Progenitor cell of endocrine pancreas (in vitro differentiated cells): ENCODE measurements at places on chromosomes 12 and 14.

GRCh38 chr14:81535396-81536164 lies 1.9 kb upstream of the SEL1L start:
- DNase-seq, result no peak

DNA sequence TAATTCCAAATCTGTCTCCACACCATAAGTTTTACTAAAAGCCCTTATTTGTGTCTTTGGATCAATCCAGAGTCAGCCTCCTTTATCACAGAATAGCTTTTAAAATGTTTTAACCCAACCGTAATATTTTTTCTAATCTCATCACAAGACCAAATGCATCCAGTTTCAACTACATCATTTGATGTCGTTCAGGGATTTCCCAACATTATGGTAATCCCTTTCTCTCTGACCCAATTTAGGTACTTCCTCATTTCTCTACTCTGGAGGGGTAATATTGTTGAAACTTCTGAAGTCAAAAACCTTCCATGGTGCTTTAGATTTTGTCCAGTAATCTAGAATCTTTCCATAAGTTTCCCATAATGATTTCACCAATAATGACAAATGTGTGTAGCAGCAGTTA lies 596.8 kb downstream of the SOX5 start:
- no peak for DNase-seq

- DNase-seq, result no peak
Observed at GRCh38 chr14:68376067-68376779, 416.6 kb downstream of the ZFP36L1 start.

DNA sequence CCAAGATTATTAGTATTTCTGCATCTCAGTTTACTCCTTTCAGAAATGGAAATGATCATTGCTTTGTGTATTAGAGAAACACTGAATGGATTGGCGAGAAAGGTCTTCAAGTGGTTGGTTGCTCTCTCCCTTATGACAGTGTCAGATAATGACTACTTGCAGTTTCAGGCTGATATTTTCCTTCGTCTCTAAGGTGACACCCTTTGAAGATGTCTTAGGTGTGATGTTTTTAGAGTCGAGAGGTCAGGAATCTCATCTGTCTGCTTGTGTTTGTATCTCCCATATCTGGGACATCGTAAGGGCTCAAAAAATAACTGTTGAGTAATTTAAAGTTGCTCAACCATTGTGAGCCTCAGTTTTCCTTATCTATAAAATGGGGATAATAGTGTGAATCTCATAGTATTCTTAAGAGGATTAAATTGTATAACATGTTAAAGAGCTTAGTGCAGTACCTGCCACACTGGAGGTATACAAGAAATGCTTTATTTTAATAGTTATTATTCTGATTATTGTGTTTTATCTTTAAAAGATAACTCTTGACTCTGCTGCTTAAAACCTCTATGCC lies 40.1 kb downstream of the NPAS3 start:
- no peak for DNase-seq

DNA sequence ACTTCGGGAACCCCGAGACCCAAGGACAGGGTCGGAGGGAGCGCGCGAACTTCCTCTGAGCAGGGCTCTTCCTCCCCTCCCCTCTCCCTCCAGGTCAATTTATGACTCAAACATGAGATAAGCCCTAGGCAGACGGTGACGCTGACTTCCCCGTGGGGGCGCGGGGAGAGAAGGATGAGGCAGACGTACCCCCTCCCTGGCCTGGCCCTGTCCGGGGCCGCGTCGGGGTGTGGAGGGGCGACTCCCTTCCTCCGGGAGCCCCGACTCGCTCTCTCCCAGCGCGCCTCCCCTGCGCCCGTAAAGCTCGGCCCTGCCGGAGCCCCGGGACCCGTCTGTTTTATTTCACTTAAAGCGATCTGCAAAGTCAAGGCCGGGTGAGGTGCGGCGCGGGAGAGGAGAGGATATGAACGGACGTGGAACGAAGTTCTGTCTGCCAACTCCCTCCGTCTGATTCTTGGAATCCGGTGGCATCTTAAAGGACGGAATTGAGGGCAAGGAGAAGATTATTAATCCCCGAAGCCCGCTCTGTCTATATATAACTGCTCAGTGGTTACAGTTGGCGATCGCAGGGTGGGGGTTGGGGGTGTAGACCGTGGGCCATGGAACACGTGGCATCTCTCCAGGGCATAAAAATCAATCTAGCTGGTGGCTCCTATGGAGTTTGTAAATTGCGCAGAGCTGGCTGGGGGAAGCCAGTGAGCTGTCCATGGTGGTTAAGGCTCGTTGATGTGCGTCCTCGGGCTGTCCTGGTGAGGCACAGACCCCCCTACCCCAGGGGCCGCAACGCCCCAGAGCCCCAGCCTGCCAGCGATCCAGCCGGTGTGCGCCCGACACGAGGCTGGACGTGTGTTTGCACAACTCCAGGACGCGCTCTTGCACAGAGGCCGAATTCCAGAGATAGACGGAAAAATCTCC lies 2.9 kb upstream of the PTHLH start:
- peak; percentile 65 for DNase-seq

GRCh38 chr12:31853520-31853919 lies 105.7 kb upstream of the RESF1 start:
- no peak for DNase-seq

GRCh38 chr12:103712216-103712615 lies 125.1 kb downstream of the STAB2 start:
- DNase-seq, result no peak

GRCh38 chr12:91406920-91407341 lies 224.3 kb upstream of the DCN start:
- no peak for DNase-seq

DNA sequence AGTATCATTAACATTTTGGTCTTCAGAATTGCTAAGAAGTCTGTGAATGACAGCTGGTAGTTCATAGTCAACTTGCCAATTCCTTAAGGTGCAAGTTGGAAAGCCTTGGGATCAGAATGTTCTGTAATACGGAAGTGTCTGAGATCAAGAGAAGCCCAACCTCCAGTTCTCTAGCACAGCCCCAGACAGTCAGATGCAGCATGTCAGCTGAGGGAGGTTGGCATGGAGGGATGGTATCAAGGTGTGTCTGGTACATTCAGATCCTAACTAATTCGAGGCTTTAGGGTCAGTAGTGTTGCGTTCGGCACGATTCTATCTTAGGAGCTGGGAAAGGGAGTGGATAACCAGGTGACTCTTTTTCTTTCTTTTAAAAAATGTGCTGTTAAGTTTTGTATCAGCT lies 38.3 kb downstream of the FNTB start:
- no peak for DNase-seq

DNA sequence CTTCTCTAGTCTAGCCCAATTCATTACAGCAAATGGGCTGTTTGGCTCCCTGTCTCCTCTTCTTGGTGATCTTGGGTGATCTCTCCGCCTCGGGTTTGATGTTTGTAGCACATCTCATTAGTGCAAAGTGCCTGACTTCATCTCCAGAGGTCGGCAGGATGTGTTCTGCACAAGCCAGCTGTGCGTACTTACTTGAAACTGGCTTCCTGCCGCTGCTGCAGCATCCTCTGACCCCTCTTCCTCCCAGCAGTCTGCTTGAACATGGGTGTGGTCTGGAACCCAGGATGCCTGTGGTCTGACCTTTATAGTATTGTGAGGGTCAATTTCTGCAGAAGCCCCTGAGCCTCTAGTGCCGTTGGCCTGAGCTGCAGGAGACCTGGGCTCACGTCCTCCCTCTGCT lies 99.2 kb downstream of the BEGAIN start:
- DNase-seq, result no peak

GRCh38 chr14:101506211-101506925 lies 54.9 kb upstream of the DIO3 start:
- DNase-seq, result no peak

DNA sequence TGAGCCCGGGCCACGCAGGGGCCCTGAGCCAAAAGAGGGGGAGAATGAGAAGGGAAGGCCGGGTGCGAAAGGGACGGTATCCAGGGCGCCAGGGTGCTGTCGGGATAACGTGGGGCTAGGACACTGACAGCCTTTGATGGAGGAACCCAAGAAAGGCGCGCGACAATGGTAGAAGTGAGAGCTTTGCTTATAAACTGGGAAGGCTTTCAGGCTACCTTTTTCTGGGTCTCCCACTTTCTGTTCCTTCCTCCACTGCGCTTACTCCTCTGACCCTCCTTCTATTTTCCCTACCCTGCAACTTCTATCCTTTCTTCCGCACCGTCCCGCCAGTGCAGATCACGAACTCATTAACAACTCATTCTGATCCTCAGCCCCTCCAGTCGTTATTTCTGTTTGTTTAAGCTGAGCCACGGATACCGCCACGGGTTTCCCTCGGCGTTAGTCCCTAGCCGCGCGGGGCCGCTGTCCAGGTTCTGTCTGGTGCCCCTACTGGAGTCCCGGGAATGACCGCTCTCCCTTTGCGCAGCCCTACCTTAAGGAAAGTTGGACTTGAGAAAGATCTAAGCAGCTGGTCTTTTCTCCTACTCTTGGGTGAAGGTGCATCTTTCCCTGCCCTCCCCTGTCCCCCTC lies 3.0 kb downstream of the SSTR1 start:
- peak; percentile 33 for DNase-seq

GRCh38 chr14:86501611-86502010 lies 971.7 kb downstream of the FLRT2 start:
- no peak for DNase-seq

DNA sequence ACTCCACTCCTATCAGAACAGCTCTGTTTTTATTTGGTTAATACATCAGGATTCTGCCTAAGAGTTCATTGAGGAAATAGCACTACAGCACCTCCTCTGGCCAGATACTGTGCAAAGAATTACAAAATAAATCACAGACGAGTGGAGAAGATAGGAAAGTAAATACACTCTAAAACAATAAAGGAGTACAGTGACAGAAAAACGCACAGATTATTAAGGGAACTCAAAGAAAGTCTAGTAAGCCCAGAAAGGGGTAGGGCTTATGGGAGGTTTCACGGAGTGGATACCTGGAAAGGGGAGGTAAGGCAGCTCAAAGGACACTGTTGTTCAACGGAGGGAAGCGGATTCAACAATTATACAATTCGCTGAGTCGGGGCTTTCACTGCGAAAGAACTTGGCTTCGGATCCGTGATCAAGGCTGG lies 5.5 kb downstream of the OR10AD1 start:
- no peak for DNase-seq

- DNase-seq, result no peak
Observed at GRCh38 chr12:96427269-96427729, 27.1 kb upstream of the CDK17 start.

DNA sequence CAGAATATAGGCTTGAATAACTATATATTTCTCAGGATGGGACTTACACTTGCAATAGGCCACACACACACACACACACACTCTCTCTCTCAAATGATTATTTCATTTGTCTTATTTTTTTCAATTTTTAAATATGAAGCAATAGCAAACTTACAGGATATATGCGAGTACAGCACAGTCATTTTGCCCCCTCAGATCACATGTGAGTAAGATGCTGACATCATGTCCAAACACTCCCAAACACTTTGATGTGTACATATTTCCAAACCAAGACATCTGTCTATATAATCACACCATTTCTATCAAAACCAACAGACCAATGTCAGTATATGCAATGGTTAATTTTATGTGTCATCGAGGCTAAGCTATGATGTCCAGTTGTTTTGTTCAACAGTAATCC lies 1535.9 kb upstream of the FLRT2 start:
- no peak for DNase-seq

GRCh38 chr12:80756875-80757274 lies 40.2 kb downstream of the MYF5 start:
- no peak for DNase-seq

- no peak for DNase-seq
Observed at GRCh38 chr14:104585966-104586697, 6.6 kb downstream of the C14orf180 start.

DNA sequence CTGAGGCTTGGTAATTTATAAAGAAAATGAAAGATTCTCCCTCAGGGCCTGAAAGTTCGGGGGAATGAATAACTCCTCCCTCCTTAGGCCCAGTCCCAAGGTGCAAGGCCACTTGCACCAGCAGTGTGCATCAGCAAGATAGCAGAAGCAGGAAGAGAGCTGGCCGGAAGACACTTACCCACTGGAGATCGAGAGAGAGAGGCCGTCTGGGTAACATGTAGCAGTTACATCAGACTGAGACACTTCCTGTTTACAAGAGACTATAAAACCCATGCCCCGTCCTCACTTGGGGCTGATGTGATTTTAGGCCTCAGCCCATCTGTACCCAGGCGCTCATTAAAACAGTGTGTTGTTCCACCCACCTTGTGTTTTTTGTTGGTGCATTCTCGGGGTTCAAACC lies 85.2 kb downstream of the TMTC3 start:
- DNase-seq, result no peak

GRCh38 chr14:106821119-106821518 lies 1294.7 kb downstream of the TMEM121 start:
- no peak for DNase-seq

DNA sequence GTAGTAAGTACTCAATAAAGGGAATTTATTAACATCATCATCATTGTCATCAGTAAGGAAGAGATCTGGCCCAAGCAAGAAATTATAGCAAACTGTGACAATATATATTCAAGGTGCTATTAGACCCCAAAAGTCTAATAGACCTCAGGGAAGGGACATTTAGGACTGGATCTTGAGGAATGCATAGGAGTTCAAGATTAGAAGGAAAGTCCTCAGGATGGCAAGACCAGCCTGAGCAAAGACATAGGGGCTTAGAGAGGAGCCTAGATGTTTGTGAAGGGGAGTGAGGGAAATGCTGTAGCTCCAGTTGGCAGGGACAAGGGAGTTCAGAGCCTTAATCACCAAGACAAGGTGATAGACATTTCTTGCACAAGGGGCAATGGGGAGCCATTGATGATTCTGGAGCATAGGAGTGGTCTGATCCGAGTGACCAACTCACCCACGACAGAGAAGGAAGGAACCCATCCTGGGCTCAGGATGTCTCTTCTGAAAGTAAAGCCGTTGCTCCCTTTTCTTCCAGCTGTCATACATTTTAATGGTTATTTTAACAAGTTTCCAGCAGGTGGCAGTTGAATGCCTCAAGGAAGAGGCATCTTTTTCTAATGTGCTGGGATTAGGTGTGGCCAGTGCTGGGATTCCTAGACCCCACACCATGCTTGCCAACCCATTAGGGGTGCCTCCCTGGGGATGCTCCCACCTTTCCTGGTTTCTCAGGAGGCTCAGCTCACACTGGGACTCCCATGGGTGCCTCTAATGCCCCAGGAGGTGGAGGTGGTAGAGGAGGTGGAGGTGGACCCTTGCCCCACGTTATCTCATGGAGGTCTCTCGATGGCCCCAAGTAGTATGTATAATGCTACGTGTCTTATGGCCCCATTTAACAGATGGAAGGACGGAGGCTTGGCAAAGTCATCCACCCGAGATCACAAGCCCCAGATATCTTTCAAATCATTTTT lies 37.8 kb downstream of the PHETA1 start:
- no peak for DNase-seq

DNA sequence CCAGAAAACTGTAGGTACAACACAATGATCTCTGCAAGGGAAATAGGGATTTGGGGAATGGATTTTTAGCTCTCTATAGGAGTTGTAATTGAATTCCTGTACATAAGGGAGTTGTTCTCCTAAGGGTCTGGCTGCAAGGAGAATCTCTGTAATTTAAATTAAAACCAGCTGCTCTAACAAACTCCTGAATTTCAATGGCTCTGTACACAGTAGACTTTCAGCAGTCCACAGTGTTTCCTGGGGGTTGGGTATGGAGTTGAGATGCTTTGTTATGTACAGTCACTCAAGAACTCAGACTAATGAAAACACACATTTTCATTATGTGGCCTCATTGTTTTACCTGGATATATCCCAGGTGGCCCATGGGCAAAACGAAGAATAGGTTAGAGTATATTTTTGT lies 93.2 kb downstream of the NAV3 start:
- no peak for DNase-seq
